Common myeloid progenitor, CD34-positive (primary cell): ENCODE measurements at places on chromosomes 2 and 18.

GRCh38 chr2:143347901-143348414 lies 218.7 kb downstream of the ARHGAP15 start:
- no peak for DNase-seq

GRCh38 chr2:216104691-216105090 lies 4.5 kb upstream of the XRCC5 start:
- DNase-seq = no peak

GRCh38 chr2:221716426-221717303 lies 144.6 kb upstream of the EPHA4 start:
- DNase-seq = no peak

DNA sequence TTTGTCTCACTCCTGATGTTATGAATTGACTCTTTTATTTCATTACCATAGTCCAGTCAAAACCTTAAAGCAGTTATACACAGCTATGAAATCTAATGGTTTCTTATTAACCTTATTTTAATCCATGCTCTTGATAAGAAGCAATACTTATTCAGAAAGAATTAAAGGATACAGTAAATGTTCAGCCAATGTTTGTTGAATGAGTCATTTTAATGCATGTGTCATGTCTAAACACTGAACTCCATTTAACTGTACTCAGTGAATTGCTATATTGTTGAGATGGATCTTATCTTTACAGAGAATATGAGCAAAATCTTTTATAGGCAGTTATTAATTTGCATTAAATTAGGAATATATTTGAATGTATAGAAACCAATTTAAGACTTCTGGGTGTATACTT lies 135.1 kb upstream of the TFPI start:
- no peak for DNase-seq

DNA sequence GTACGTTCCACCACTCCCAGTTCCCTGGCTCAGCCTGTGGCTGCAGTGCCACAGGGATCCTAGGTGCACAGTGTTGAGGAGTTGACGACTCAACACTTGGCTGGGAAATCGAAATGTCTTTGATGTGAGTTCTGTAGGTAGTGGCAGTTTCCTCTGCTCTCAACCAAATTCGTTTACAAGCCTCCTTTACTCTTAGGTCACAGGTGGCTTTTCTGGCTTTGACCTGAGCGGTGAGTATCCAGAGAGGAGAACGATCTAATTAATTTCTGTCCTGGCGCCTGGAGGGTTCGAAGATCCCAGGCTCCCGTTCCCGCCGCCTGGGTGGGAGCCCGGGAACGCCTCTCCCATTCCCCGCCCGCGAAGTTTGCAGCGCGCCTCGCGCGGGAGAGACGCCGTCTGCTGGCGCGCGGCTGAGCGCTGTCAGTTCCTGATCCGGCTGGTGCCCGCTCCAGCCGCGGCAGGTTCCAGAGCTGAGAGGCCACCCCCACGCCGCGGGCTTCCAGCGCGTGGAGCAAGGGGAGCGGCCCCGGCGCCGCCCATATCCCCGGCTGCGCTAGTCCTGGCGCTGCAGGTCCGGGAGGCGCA lies at the start of gene LAMA3:
LAMA3 (plus strand) TSS at position 423 of the 585 bp plus-strand sequence. CDS start 231 bp downstream, outside the sequence.
- DNase-seq = peak; percentile 63

DNA sequence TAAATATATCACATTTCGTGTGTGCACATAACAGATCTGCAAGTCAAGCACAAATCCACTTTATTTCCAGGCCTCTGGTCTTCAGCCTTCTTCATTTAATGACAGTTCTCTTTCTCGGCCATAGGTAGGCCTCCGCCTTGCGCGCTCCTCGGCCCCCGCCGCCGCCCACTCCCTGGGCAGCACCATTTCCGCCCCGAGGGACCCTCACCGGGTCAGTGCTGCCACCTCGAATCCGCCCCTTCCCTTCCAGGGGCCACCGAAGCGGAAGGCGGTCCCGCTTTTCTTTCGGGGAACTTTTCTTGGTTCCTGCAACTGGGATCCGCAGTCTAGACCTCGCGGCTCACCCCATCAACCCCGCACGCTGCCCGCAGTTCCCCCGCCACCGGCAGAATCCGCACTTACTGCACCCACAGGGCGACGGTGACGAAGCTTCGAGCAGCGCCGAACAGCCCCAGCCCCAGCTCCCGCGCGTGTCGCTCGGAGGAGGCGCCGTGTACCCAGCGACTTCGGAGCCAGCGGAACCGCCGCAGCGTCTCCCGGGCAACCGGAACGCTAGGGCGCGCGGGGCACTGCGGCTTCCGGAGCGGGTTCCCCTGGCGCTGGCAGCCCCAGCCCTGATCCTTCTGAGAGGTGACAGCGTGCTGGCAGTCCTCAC lies at the start of gene CDKL4:
CDKL4 (minus strand) TSS at position 502 of the 655 bp plus-strand sequence.
- peak; percentile 58 for DNase-seq

- DNase-seq = no peak
Measured at GRCh38 chr2:199458009-199458805, 468 bp upstream of the SATB2 start.

DNA sequence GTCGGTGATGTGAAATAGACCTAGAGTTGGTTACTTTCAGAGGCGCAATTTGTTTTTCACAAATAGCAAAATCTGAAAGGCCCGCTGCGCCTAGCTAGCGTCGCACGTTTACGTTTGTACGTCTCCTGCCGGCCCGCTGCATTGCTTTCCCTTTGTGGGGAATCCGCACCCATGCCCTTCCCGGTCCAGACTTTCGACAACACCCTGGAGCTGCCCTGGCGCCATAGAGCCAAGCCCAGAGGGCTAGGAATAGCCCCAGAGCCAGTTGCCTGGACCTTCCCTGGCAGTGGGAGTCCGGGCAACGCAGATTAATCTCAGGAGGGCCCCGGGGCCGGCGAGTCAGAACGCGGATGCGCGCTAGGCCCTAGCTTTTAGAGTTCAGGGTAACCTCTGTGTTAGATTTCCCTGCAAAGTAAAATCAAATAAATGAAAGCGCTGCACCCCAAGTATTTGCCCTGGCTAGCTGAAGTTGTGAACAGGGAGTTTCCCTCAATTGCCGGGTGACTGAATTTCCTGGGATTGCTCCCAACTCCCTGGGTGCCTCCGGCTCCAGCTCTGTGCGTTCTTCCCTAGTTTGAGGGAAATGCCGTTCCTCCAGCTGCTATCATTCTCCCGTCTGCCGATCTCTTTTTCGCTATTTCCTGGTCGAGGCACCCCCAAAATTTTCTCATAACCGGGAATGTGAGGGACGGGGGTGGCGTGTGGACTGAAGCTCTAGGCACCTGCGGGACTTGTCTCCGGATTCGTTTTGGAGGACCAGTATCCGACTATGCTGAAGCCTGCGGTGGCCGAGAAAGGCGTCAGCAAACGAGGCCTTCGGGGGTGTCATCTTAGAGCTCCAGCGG lies 1.2 kb upstream of the EN1 start:
- DNase-seq = no peak

GRCh38 chr2:160970052-160970965 lies 189.9 kb upstream of the TANK start:
- peak; percentile 37 for DNase-seq

DNA sequence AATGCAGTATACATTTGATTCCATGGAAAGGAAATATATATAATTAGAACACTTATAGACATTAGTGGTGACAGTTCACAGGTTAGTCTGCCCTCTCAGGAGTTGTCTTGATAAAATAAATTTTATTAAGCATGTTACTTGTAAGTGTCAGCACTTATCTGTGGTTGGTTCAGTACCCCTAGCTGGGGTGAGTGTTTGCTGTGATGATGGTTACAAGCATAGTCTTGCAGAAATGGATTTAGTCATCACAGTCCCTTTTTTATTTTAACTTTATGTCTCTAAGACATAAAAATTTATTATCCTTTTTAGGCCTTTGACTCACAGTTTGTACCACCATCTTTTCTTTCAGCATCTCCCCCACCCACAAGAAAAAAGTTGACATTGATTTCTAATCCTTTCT lies 52.1 kb downstream of the NCK2 start:
- DNase-seq = peak; percentile 62

DNA sequence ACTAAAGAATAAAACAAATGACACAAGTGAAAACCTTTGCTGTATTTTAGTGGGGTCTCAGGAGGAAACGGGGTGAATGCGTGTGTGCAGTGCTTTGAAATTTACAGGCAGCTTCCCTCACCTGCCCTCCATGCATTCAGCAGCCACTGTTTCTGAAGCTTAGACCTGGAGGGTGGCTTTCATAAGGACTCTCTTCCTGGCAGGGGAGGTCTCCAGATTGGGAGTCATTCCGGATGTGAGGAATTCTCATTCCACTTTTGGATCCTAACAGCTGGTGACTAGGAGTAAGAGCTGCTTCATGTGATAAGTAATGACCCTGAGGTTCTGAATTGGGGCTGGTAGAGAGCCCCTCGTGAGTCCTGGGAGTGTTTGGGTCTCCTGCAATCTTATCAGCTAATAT lies 192.5 kb downstream of the SH3BP4 start:
- DNase-seq = no peak

DNA sequence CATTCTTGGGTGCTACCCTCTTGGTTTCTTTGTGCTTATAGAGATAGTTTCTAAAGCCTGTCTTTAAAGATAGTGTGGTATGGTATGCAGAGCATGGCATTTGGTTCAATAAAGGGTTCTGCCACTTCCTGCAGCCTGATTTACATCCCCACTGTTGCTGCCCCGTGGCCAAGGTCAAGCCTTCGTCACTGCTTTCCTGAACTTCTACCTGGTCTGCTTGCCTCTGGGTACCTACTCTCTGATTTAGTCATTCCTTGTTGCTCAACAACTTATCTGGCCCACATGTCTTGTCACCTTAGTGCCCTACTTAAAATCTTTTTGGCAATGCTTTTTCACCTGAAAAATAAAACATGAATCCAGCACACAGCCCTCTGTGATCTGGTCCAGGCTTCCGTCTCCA lies 352.9 kb downstream of the LPIN1 start:
- no peak for DNase-seq

- no peak for DNase-seq
Measured at GRCh38 chr2:240401781-240402551, 33.5 kb upstream of the GPC1 start.

GRCh38 chr18:11249391-11249790 lies 100.0 kb upstream of the PIEZO2 start:
- no peak for DNase-seq

- peak; percentile 34 for DNase-seq
Measured at GRCh38 chr2:121650315-121650930, 1.2 kb upstream of the CLASP1 start.

DNA sequence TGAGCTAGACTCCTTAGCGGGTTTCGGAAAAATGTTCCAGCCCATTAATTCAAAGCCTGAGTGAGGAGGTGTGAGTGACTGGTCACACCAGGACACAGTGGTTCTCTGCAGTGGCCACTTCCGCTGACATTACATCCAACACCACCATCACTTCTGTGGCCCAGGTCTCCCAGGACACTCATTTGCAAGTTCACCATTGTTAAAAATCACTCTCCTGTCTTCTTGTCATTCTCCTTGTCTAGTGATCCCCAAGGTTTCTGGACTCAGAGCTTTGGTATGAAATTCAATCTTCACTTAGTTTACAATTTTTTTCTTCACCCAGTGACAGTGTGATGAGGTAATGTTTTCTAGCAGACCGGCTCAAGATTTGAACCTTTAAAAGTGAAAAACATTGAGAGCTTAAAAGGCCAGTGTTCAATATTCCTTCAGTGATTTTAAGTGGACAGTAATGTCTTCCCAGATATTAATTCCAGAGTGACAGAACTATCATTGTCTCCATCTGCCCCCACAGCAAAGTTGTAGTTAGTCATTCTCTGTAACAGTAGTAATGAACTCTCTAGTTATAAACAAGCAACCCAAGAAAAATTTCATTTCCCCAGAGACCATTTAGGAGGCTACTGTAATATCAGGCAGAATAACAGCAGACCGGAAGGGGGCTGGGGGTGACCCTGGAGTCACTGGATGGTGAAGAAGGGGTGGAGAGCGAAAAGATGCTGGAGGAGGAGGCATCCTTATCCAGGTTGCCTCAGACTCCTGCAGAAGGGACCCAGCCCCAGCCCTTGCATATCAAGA lies 164.9 kb downstream of the GFPT1 start:
- no peak for DNase-seq

DNA sequence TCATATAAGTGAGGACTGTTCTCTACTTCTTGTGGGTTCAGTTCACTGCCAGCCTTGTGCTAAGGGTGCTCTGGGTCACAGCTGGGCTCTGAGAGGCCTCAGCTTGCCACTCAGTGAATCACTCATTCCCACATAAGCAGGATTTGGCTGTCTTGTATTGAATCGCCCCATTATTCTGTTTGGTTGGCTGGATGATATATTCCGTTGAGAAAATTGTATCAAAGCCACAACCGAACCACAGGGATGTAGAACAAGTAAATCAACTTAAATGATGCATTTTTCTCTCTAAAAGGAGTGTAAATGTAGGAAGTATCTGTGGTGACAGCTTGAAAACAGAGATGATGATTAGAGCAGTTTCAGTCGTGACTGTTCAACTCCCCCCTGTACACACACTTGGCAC lies 39.6 kb downstream of the TTC39C start:
- DNase-seq = peak; percentile 34

DNA sequence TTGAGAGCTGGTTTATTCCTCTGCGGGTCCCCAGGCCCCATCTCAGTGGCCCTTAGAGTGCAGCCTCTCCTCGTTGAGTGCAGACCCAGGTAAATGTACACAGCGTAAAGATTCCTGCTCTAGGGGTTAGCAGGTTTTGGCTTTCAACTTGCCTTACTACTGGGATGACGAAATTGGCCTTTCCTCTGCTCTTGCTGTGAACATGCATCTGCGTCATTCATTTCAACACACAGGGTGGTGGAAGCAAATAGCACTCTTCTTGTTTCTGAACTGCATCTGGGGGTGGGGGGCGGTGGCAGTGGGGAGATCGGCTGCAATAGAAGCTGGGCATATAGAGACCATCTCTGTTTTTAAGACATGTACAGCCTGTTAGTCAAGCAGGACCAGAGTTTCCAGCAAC lies 16.5 kb upstream of the SLC16A14 start:
- no peak for DNase-seq

DNA sequence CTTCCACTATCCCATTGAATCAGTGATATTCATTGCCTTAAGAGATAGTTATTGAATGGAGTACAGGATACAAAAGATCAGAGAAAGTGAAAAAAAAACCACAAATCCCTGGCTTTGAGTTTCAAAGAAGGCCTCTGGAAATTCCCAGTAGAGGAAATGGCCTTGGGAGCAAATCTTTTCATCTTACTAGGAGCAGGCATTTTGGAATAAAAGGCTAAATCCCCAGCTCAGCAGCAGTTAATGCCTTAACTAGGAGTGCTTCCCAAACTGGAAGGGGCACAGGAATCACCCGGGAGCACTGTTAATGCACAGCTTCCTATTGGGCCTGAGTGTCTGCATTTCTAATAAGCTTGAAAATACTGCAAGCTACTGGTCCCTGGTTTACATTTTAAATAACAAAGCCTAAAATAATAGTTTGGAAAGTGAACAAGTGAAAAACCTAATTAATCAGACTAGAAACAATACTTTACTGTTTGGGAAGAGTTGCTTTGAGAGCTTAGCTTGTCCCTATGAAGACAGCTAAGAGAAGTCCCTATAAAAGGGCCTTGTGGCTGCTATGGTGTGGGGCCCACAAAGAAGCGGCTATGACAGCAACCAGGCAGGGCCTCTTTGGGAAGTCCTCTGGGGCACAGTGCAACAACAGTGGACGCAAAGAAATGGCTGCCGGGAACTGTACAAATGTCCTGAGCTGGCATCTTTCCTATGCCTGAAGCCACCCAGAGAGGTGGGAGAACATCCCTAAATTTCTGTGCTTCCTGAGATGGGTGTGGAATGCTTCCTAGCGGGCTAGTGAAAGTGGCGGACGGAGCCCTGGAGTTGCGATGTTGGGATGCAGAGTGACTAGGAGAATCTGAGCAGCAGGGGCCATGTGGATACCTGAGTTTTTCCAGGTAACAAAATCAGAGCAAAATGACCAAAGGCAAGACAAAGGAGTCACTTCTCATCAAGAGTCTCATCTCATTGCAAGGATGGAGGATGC lies 117.1 kb upstream of the KLHL14 start:
- DNase-seq = no peak

GRCh38 chr18:11906176-11906575 lies 1.9 kb downstream of the MPPE1 start:
- DNase-seq = no peak

- DNase-seq = no peak
Measured at GRCh38 chr18:49699303-49699702, 114.0 kb downstream of the ACAA2 start.
